ENCODE measurements at places on chromosomes 3 and 15. TPM values are rescaled to one million over a fixed set of nuclear protein-coding genes. Genes with fewer than 3 reads are reported as not detected.

The CLEC3B gene
- not detected for total RNA-seq

DNA sequence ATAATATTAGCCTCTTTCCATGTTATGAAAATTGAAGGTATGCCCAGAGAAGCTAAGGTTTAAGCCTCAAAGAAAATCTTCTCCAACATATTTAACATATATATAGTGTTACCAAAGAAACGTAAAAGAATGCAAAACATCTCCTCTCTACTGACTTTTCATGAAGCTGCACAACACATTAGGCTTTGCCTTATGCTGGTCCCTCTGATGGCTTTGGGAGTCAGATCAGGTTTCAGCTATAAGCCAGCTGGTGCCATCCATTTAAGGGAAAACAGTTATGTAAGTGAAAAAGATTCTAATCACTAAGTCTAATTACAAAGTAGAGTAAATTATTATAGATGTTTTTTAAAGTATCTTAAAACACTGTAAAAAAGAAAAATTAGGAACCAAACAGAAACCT lies 410.5 kb downstream of the LSAMP start:
- no peak for DNase-seq

DNA sequence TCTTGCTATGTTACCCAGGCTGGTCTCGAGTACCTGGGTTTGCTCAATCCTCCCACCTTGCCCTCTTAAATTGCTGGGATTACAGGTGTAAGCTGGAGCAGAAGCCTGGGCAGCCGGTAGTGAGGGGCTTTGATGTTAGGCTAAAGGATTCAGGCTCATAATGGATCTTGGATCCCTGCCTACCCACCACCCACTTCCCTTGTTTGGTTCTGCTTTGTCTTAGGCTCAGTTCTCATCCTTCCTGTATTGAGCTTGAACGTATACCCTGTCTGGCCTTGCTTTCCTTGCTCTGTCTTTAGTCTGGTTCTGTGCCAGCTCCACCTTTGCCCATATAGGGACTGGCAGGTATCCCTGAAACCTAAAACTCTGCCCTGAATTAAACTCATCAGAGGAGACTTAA lies 1.7 kb downstream of the PPCDC start:
- DNase-seq: no peak

GRCh38 chr3:22117751-22118346 lies 366.8 kb upstream of the ZNF385D start:
- peak; percentile 72 for DNase-seq

- DNase-seq: no peak
These were observed 181.9 kb upstream of the UBE2E1 start for GRCh38 chr3:23623844-23624243.

DNA sequence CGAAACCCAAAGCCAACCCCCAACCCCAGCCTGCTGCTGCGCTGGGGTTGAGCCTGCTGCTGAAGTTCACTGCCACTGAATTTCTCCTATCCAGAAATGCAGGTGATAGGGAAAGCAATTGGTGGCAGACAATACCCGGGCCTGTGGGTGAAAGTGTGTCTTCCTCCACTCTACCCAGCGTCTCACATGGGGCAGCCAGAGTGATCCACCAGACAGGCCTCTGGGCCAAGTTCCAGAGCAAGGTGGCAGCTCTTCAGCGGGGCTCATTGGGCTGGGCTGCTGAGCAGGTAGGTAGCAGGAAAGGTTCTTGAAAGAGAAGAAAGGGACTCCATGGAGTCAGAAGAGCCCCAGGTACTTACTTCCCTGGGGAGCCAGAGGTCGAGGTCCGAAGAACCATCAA lies 6.0 kb downstream of the ADCY5 start:
- no peak for DNase-seq

- peak; percentile 85 for DNase-seq
These were observed 9.4 kb downstream of the NAA50 start for GRCh38 chr3:113736548-113737089.

The HYAL1 gene
- 0.23 TPM for total RNA-seq

All from PC-3 (cell line).